Activated CD8-positive, alpha-beta memory T cell treated with anti-CD3 and anti-CD28 coated beads, Interleukin-2, amount 50 U/mL, for 4 hours (primary cell): ENCODE measurements at places on chromosomes 7 and 10.

- DNase-seq, result no peak
Measured at GRCh38 chr10:74151879-74152722, 1.1 kb downstream of the ADK start.

- DNase-seq, result no peak
Measured at GRCh38 chr10:12327074-12327473, 22.3 kb upstream of the CAMK1D start.

- DNase-seq, result no peak
Measured at GRCh38 chr10:86888585-86889381, 68.6 kb downstream of the MMRN2 start.

DNA sequence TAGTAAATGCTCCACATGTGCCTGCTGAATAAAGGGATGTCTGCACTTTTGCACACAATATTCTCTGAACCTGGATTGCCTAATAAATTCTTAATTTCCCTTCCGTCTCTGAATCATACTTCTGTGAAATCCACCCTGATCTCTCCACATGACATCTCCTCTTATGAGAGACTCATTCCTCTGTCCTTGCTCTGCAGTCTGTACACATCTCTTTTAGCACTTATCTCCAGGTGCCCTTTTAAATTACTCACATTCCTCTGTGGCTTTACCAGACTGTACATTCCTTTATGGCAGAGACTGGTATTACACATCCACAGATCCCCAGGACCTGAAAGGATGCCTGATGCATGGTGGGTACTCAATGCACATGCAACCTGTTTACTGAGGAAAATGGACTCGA, 527.6 kb downstream of the PHTF2 start:
- no peak for DNase-seq

DNA sequence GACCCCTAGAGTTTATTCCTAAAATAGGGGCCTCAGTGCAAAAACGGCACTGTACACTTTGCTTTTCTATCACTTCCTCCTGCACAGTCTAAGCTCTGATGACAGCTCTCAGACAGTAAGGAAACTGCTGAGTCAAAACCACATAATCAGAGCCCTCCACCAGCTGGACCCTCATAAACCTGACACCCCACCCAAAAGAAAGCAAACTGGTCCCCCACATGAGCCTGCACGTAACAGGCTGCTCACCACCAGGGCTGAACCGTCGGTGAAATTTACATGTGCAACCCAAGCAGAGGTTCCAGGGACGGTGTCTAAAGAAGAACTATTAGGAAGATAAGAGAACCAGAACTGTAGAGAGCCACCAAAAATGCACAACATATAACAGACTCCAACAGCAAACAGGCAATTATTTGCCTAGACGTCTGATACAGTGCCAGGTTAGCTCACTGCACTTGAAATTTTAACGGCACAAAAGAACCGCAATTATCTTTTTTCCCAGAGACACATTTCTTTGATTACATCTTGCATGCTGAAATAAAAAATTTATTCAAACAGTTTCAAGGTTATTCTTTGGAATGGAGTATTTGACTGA, 19.6 kb downstream of the SGMS1 start:
- DNase-seq, result no peak

GRCh38 chr10:124636271-124636995, 107.7 kb downstream of the FAM53B start:
- DNase-seq, result peak; percentile 36
